ENCODE measurements at places on chromosomes 2 and 18.

GRCh38 chr2:118003396-118003824 is 10.5 kb downstream of the CCDC93 start:
- no peaks in the 10 kb centered on the region for H3K36me3 ChIP-seq
- H3K27me3 ChIP-seq: no peaks in the 10 kb centered on the region
- no peak overlapping the region for H3K4me3 ChIP-seq
- no peaks in the 10 kb centered on the region for H3K4me1 ChIP-seq

- no peak for DNase-seq
- no peaks in the 10 kb centered on the region for H3K36me3 ChIP-seq
- H3K27me3 ChIP-seq: no peaks in the 10 kb centered on the region
- no peak overlapping the region for H3K4me3 ChIP-seq
Measured at GRCh38 chr2:241724259-241724974, 10.0 kb upstream of the D2HGDH start.

DNA sequence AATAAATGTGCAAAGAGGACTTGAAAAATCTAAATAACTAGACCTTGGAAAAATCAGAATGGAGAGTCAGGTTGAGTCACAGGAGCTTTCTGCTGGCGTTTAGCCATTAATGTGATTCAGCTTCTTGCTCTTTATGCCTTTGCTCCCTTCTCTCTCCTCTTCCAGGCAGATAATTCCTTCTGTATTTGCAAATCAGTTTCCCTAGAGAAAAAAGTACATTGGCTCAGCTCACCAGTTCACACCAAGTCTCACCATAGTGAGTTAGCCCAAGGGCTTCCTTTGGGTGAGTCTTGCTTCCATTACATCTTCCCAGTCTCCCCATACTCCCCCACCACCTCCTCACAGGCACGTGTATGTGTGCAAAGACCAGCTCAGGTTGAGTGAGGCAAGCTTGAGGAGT is 73.6 kb downstream of the CYBRD1 start:
- H3K36me3 ChIP-seq: no peaks in the 10 kb centered on the region
- no peak overlapping the region for H3K4me3 ChIP-seq
- H3K27me3 ChIP-seq: peaks cover 11% of the 10 kb centered on the region

DNA sequence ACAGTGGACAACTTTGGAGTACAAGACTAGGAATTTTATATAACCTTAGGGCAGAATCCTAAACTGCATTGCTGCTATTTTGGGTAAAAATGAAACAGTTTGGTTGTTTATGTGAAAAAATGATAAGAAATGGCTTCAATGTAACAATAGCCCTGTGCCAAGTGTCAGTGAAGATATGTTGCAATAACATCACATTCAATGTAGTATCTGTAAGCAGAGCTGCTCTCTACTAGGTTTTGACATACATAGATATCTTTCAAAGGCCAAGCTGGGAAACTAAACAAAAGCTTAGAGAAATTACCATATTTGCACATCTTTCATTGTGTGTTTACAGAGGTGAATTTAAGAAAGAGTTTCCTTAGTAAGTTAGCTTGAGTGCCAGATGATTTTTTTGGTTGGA is 135.0 kb upstream of the DOK6 start:
- H3K4me3 ChIP-seq: no peak overlapping the region
- H3K27ac ChIP-seq: no peak overlapping the region
- no peaks in the 10 kb centered on the region for H3K36me3 ChIP-seq
- H3K27me3 ChIP-seq: no peaks in the 10 kb centered on the region

GRCh38 chr2:98519851-98520250 is 75.2 kb downstream of the INPP4A start:
- DNase-seq: no peak
- no peak overlapping the region for H3K4me3 ChIP-seq
- no peak overlapping the region for H3K27ac ChIP-seq
- H3K36me3 ChIP-seq: no peaks in the 10 kb centered on the region
- H3K4me1 ChIP-seq: peaks cover 5% of the 10 kb centered on the region

- no peaks in the 10 kb centered on the region for H3K36me3 ChIP-seq
- H3K4me1 ChIP-seq: no peaks in the 10 kb centered on the region
- H3K27me3 ChIP-seq: no peaks in the 10 kb centered on the region
- no peak for DNase-seq
- no peak overlapping the region for H3K4me3 ChIP-seq
Measured at GRCh38 chr18:64791236-64791635, 642.3 kb upstream of the LINC00305 start.

DNA sequence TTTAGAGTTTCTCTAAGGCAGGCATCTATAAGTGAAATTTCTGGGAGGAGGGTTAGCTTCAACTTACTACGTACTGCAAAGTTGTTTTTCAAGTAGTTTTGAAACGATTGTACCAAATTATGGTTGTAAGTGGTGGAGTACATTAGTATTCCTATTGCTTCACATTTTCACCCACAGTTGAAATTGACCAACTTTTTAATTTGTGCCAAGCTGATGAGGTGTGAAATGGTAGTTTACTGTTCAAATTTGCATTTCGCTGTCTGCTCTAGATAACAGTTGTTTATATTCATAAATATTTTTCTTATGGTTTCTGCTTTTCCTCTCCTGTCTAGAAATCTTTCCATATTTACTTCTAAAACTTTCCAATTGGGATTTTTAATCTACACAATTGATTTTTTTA is 18.6 kb downstream of the NPC1 start:
- H3K4me1 ChIP-seq: peaks cover 29% of the 10 kb centered on the region
- peaks cover 6% of the 10 kb centered on the region for H3K36me3 ChIP-seq
- H3K27me3 ChIP-seq: no peaks in the 10 kb centered on the region
- no peak for DNase-seq
- H3K4me3 ChIP-seq: no peak overlapping the region

- no peak for DNase-seq
- no peaks in the 10 kb centered on the region for H3K36me3 ChIP-seq
- no peak overlapping the region for H3K4me3 ChIP-seq
- no peaks in the 10 kb centered on the region for H3K27me3 ChIP-seq
- H3K27ac ChIP-seq: no peak overlapping the region
- no peaks in the 10 kb centered on the region for H3K4me1 ChIP-seq
Measured at GRCh38 chr2:175827856-175828255, 174.2 kb downstream of the LNPK start.

- H3K27me3 ChIP-seq: no peaks in the 10 kb centered on the region
- DNase-seq: no peak
- H3K36me3 ChIP-seq: no peaks in the 10 kb centered on the region
- no peaks in the 10 kb centered on the region for H3K4me1 ChIP-seq
Measured at GRCh38 chr2:210839034-210839433, 282.6 kb downstream of the CPS1 start.

GRCh38 chr2:60671966-60672365 is 84.1 kb upstream of the PAPOLG start:
- H3K27ac ChIP-seq: no peak overlapping the region
- H3K27me3 ChIP-seq: peaks cover 7% of the 10 kb centered on the region
- H3K4me1 ChIP-seq: no peaks in the 10 kb centered on the region
- no peak for DNase-seq

DNA sequence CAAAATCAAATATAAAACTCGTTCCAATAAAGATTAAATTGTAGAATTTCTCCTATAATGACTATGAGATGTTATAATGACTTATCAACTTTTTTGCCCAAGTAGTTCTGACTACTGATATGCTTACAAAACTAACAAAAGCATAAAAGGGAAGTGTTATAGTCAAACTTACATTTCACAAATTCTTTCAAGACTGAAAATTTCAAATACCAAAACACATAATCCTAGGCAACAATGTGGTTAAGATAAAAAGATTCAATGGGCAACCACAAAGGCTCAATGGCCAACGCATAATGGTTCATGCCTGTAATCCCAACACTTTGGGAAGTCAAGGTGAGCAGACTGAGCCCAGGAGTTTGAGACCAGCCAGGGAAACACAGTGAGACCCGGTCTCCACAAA is 135.7 kb downstream of the USP34 start:
- H3K27me3 ChIP-seq: no peaks in the 10 kb centered on the region
- H3K27ac ChIP-seq: no peak overlapping the region
- DNase-seq: no peak
- no peak overlapping the region for H3K4me3 ChIP-seq
- no peaks in the 10 kb centered on the region for H3K36me3 ChIP-seq

DNA sequence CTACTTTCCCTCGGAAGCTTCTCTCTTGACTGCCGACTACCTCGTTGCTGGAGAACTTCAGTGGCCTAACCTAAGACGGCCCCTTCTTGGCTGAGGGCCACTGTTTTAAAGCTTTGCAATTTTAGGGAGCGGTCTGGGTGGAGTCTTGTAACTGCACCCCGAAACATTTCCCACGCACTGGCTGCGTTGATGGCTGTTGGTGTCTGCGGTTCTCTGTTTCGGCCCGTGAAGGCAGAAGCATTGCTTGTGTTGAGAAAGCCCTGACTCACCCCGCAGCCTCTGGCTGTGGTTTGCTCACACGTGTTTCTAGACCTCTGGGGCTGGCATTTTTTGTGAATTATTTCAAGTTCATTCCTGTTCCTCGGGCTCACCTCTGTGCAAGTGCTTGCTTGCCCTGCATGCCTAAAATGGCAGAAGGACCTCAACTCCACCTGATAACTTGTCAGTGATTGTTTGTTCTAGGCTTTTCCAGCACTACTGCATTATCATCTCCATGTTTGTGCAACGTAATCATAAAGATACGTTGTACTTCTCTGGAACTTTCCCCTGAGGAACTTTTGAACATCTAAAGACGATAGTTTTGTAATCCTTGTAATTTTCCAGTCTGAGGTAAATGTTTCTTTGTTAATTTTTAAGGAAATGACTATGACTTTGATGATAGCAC is 94.2 kb upstream of the DLX2 start:
- peaks cover 4% of the 10 kb centered on the region for H3K4me1 ChIP-seq
- no peak overlapping the region for H3K4me3 ChIP-seq
- no peaks in the 10 kb centered on the region for H3K36me3 ChIP-seq

DNA sequence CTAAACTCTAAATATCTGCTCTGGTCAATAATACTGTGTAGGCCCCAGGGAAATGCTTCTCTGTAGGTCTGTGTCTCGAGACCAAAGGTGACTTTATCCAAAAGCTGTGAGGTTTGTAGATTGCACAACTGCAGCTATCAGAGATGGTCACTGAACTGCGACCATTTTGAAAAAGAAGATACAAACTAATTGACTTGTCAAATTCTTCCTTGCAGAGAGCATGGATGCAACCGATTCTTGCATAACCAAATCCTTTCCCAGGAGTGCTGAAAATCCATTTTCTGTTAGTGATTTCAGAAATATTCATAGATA is 155.8 kb downstream of the SH3BP4 start:
- no peak for DNase-seq
- no peak overlapping the region for H3K4me3 ChIP-seq
- H3K27ac ChIP-seq: no peak overlapping the region
- H3K27me3 ChIP-seq: no peaks in the 10 kb centered on the region
- no peaks in the 10 kb centered on the region for H3K36me3 ChIP-seq

DNA sequence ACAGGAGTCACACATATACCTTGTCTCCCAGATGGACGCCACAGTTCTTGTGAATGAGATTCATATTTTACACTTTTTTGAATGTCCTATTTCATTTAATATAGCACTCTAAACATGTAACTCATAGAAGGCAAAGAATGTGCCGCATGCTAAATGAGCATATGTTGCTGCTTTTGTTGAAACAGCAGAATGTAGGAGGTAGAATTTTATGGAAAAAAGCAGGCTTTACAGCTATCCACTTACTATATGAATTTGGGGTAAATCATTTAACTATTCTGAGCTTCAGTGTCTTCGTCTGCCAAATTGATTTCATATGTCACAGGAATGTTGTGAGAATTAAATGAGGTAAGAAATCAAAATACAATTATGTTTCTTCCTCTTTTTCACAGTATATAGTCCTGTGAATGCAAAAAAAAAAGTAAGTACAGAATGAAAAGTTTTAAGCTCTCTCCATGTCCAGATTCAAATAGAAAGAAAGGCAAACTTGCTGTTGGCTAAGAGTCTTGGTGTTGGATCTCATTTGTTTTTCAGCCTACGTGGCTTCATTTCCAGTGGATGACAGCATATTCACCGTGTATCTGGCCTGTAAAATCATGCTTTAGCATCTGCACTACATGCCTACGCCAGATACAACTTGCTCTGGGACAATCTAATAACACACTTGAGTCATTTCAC is 154.7 kb upstream of the CNTNAP5 start:
- no peak overlapping the region for H3K27ac ChIP-seq
- no peaks in the 10 kb centered on the region for H3K4me1 ChIP-seq
- H3K36me3 ChIP-seq: no peaks in the 10 kb centered on the region
- no peak overlapping the region for H3K4me3 ChIP-seq

GRCh38 chr2:85393836-85394235 is 16.3 kb downstream of the CAPG start:
- no peaks in the 10 kb centered on the region for H3K36me3 ChIP-seq
- no peaks in the 10 kb centered on the region for H3K4me1 ChIP-seq
- no peaks in the 10 kb centered on the region for H3K27me3 ChIP-seq

DNA sequence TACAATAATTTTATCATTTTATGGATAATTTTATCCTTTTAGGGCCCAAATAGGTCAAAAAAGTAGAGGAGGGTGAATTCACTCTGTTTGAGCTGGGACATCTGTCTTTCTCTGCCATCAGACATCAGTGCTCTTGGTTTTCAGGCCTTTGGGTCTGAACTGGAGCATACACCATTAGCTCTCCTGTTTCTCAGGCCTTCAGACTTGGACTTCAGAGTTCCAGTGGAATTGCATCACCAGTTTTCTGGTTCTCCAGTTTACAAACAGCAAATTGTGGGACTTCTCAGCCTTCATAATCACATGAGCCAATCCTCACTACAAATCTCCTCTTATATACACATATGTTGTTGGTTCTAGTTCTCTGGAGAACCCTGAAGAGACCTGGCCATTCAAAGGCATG is 33.9 kb downstream of the CRYGD start:
- no peaks in the 10 kb centered on the region for H3K36me3 ChIP-seq
- DNase-seq: no peak

DNA sequence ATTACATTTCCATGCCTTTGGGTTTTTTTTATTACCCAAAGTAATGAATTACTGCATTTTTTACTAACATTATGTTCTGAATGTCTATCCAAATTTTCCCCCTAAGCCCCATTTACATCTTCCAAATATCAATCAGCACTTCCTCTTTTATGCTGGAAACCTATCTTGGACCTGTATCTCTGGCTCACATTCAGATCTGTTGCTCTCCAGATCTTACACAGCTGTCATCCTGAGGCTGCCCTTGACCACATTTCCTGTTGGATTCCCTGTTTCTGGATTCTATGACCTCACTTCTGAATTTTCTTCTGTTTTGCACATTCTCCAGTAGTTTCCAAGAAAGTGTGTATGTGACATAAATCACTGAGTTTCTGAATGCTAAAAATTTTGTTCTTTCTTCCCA is 146.7 kb downstream of the PDE1A start:
- no peaks in the 10 kb centered on the region for H3K36me3 ChIP-seq
- no peaks in the 10 kb centered on the region for H3K4me1 ChIP-seq
- H3K4me3 ChIP-seq: no peak overlapping the region
- no peaks in the 10 kb centered on the region for H3K27me3 ChIP-seq
- DNase-seq: no peak

- H3K27ac ChIP-seq: peak overlapping the region; percentile 97
- H3K36me3 ChIP-seq: no peaks in the 10 kb centered on the region
- H3K4me1 ChIP-seq: peaks cover 18% of the 10 kb centered on the region
Measured at GRCh38 chr18:3248658-3249359, 1.2 kb downstream of the MYL12A start.

GRCh38 chr2:209451209-209451834 is 27.5 kb downstream of the MAP2 start:
- H3K27ac ChIP-seq: no peak overlapping the region
- H3K27me3 ChIP-seq: no peaks in the 10 kb centered on the region
- no peaks in the 10 kb centered on the region for H3K36me3 ChIP-seq
- no peak overlapping the region for H3K4me3 ChIP-seq
- no peaks in the 10 kb centered on the region for H3K4me1 ChIP-seq

GRCh38 chr2:105746177-105747080 is 1.7 kb downstream of the NCK2 start:
- peaks cover 28% of the 10 kb centered on the region for H3K4me1 ChIP-seq
- peak; percentile 86 for DNase-seq
- H3K4me3 ChIP-seq: peak overlapping the region; percentile 87
- peak overlapping the region; percentile 96 for H3K27ac ChIP-seq
- no peaks in the 10 kb centered on the region for H3K27me3 ChIP-seq

All from hepatocyte (in vitro differentiated cells).